ENCODE measurements at places on chromosomes 12 and 14.

DNA sequence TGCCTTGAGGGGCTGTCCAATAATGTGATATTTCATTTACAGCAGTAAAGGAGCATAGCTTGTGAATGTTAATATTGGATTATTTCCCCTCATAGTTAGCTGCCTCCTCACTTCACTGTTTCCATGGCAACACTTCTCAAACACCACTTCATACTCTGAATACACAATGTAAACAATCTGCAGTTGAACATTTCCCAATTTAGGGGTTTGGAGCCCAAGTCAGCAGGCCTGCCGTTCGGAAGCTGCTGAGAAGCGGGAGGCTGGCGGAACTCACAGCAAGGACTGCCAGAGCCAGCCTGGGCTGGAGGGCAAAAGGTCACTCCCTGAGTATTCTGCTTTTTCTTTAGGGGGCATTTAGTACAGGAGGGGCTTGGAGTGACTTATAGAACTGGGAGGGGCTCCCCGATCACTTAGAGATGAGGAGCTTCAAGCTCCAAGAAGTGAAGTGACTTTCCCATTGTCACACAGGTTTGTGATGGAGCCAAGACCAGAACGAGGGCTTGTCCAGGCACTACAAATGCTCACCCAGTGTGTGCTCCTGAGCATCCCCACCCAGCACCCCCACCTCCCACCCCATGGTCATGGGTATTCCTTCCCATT is 12.1 kb upstream of the SLC24A4 start:
- no peak for DNase-seq

DNA sequence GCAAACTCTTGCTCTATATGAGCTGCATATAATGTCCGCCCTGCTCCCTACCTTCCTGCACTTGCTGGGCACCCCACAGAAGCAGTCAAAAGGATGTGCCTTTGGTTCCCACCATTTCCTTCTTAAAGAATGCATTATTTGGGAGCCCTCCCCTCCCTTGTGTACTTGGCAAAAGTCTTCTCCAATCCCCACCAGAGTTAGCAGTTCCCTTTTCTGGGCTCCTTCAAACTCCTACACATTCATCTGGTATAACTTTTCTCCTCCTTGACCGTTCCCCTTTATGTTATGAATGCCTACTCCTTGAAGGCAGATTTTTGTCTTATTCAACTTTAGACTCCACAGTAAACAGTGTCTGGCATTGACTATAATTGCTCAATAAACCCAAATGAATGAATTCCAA is 27.8 kb downstream of the AREL1 start:
- no peak for DNase-seq

- no peak for DNase-seq
Measured at GRCh38 chr14:86404989-86405649, 875.2 kb downstream of the FLRT2 start.

- no peak for DNase-seq
Measured at GRCh38 chr12:21826618-21826910, 52.1 kb upstream of the KCNJ8 start.

- DNase-seq, result no peak
Measured at GRCh38 chr14:26702721-26703230, 104.9 kb upstream of the NOVA1 start.

DNA sequence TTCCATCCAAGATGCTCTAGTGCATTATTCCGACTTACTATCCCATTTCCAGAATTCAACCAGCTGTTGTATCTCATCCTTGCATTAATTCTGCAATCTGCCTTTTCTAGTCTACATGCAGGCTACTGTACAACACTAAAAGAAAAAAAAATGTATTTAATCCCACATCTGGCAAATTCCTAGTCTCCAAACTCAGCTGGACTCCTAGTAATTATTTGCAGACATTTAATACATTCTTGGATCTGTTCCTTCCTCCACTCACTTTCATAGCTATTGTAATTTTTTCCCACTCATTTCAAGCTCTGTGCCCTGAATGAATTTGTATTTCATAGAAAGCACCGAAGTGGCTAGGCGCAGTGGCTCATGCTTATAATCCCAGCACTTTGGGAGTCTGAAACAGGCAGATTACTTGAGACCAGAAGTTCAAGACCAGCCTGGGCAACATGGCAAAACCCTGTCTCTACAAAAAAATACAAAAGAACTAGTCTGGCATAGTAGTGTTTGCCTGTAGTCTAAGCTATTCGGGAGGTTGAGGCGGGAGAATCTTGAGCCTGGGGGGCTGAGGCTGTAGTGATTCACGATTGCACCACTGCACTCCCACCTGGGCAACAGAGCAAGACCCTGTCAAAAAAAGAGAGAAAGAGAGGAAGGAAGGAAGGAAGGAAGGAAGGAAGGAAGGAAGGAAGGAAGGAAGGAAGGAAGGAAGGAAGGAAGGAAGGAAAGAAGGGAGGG is 39.5 kb upstream of the YAF2 start:
- no peak for DNase-seq

DNA sequence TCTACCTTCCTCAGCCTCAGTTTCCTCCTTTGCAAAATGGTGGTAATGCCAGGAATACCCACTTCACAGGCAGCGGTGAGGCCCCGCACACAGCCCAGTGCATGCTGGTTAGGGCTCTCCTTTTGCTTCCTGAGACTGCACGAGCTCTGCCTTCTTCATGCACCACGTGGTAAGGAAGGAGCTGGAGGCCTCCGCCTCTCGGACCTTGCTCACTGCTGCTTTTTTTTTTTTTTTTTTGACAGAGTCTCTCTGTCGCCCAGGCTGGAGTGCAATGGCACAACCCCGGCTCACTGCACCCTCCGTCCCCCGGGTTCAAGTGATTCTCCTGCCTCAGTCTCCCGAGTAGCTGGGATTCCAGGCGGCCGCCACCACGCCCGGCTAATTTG is 18.1 kb downstream of the TAMALIN start:
- DNase-seq, result no peak

- no peak for DNase-seq
Measured at GRCh38 chr12:59070322-59070933, 150.1 kb upstream of the LRIG3 start.

- no peak for DNase-seq
Measured at GRCh38 chr12:998020-998874, 7.2 kb downstream of the ERC1 start.

- DNase-seq, result no peak
Measured at GRCh38 chr14:76500011-76500410, 124.1 kb downstream of the ESRRB start.

- DNase-seq, result no peak
Measured at GRCh38 chr14:53534841-53535240, 381.7 kb upstream of the DDHD1 start.

- no peak for DNase-seq
Measured at GRCh38 chr12:104865080-104865479, 93.0 kb downstream of the SLC41A2 start.

GRCh38 chr12:96986883-96987523 is 79.9 kb downstream of the NEDD1 start:
- no peak for DNase-seq

GRCh38 chr14:97477353-97477752 is 680.2 kb downstream of the VRK1 start:
- DNase-seq, result no peak

- no peak for DNase-seq
Measured at GRCh38 chr12:43979450-43979849, 143.6 kb downstream of the TMEM117 start.
